Stimulated activated CD8-positive, alpha-beta memory T cell treated with anti-CD3 and anti-CD28 coated beads, Interleukin-2, amount 100 ng/mL, for 1 hour (primary cell): ENCODE measurements at places on chromosomes 1 and 21.

GRCh38 chr1:198649968-198650338 lies 11.1 kb downstream of the PTPRC start:
- no peak for DNase-seq

- DNase-seq: no peak
Measured at GRCh38 chr1:173503391-173503790, 26.3 kb downstream of the PRDX6 start.

DNA sequence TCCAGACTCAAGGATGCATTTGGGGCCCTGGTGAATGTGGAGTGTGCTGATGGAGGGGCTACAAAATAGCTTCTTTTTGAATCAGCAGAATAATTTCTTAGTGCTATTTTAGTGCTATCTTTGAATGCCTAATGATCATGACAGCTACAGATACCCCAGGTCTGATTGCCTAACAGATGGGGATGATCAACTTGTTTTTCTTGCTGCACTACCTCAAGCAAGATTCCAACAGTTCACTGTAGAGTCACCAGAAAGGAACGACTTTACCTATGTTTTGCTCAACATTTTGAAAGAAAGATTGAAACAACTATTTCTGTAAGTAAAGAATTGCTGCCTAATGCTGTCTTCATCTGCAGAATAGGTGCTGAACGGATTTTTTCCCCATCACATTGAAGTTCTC lies 42.6 kb upstream of the VAV3 start:
- DNase-seq: no peak

DNA sequence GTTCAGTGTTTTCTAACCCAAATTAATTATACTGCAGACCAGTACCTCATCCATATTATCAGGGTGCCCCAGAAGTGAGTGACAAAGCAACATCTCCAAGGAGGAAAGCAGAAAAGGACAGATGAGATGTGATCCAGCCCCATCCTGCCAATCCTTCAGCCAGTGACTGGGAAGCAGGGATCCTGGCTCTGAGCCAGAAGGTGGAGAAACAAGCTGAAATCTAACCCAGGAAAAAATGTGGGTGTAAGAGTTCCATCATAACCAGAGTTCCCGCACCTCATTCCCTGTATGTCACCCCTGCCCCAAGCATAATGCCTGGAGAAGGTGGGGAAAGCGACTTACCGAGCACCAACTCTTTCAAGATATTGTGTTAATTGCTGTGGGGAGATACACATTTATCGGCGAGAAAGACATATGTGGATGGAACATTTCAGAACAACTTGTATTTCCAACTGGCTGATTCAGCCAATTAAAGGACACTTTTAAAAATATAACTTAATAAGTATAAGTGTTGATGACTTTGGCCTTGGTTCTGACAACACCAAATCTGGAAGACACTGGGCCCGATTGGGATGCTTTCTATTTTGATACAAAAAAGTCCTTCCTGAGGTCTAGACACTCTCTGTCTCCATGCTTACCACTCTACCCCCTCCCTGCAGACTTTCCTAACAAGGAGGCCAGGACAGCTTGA lies 14.9 kb downstream of the PLEKHA6 start:
- no peak for DNase-seq

DNA sequence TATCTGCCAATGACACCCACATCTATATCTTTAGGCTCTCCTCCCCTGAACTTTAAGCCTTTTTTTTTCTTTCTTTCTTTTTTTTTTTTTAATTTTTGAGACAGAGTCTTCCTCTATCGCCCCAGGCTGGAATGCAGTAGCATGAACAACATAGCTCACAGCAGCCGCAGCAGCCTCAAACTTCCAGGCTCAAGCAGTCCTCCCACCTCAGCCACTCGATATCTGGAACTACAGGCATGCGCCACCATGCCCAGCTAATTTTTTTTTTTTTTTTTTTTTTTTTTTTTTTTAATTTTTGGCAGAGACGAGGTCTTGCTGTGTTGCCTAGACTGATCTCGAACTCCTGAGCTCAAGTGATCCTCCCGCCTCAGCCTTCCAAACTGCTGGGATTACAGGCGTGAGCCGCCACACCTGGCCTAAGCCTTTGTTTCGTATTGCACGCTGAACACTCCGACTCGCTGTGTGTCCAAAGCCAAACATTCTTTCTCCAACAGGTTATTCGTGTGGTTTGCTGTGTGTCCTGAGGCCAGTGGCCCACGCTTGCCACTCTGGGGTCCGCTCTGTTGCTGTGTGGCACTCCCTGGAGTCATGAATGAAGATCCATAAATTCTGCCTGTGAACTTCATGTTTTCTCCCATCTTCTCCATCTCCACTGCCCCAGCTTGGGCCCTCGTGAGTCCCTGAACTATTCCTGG lies 119.4 kb downstream of the CAMTA1 start:
- no peak for DNase-seq

GRCh38 chr1:201584471-201585092 lies 45.7 kb downstream of the NAV1 start:
- no peak for DNase-seq

DNA sequence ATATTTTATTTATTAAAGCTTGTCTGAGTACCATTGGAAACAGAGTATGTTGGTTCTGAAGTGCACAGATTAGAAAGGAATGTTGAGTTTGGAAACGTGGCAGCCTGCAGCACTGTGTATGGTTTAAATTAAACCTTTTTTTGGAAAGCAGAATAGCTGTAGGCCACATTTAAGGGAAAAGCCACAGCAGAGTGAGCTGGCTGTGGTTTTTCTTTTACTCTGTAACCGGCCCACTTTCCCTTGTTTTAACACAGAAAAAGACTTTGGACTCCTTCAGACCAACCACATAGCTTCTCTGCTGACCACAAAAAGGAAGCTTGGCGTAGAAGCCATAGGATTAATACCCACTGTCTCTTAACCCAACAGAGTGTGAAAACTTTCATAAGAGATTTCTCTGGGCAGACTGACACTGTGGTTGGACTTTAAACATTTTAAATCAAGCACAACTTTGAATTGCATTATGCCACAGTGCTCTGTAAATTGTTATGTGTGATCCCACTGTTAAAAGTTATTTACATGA lies 75.2 kb downstream of the NFIA start:
- no peak for DNase-seq

GRCh38 chr1:204941421-204942338 lies 71.0 kb downstream of the NFASC start:
- peak; percentile 3 for DNase-seq

GRCh38 chr1:180909005-180909414 lies 3.7 kb upstream of the KIAA1614 start:
- DNase-seq: no peak

- no peak for DNase-seq
Measured at GRCh38 chr21:31844206-31844605, 28.6 kb upstream of the HUNK start.

GRCh38 chr1:93839307-93839706 lies 39.7 kb downstream of the DNTTIP2 start:
- DNase-seq: no peak

- no peak for DNase-seq
Measured at GRCh38 chr1:160171980-160172379, 18.4 kb upstream of the CASQ1 start.

DNA sequence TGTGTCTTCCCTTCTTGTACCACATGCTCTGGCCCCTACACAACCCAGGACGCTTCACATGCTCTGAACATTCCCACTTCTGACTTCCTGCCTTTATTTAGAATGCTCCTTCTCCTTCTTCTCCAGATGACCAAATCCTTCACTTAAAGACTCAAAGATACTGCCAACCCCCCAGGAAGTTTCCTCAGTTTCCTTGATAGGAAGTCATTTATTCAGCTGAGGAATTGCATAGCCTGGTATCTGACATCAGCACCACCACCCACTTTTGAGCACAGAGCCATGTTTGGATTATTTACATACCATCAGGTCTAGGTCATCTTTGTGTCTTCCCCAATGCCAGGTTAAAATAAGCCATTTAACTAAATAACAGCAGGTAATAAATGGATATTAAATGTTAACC lies 42.4 kb downstream of the GFI1 start:
- DNase-seq: no peak

DNA sequence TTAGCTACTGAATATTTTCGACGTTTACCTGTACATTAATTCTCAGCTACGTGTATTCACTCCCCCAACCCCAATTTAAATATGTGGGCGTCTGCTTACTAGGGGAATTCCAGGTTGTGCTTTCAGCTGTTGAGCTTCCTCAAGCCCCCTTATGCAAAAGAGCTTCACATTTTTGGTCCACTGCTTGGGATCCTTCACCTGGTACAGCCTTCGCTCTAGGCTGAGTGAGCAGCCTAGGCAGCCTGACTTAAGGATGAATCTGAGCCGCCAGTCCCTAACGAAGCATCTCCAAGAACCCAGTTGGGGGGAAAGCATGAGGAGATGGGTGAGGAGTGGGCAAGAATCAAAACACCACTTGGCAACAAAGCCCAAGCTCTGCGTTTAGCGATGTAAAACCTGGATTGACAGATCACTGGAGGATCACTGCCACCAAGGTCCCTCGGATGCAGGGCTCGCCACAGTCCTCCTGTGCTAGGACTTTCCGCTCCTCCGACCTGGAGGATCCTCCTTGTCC lies 674 bp downstream of the BCL10 start:
- DNase-seq: no peak

GRCh38 chr1:174912264-174912663 lies 87.5 kb upstream of the CACYBP start:
- no peak for DNase-seq

GRCh38 chr1:25697435-25698217 lies 81.0 kb downstream of the MAN1C1 start:
- DNase-seq: no peak

DNA sequence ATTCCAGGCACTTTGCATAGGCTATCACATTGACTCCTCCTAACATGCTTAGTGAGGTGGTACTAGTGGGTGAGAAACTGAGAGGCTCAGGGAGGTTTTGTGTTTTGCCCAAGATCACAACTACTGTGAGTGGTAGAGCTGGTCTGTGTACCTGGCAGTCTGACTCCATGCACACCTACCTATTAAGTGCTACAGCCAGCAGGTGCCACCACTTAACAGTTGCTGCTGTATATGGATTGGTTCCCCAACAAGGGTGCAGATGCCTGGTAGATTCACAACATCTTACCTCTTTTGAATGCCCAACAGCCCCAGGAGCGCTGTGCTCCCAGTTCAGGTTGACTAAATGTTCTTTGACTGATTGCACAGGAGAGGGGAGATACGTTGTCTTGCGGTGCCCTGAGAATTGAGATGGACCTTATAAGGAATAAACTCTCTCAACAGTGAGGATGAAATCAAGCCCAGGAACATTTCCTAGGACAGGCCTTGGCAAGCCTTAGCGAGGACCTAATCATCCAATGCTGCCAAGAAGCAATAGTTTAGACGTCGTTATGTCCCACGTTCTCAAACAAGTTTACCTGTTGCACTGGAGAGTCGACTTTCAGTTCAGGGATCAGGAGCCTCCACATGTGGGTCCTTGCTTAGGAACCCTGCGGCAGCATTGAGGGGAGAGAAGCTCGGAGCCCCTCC lies 78.9 kb upstream of the F3 start:
- DNase-seq: no peak

DNA sequence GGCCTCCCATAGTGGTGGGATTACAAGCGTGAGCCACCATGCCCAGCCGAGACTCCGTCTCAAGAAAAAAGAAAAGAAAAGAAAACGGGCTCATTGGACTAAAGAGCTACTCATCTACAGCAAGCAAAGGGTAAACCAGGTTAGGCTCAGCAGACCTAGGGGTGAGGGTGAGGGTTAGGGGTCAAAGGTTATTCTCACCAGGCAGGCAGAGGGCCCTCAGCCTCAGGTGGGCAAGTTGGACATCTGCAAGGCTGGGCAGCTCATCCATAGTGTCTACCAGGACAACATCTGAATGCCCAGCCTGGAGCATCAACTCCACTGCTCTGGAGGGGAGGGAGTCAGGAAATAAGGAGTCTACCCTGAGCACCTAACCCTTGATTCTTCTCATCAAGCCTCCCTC lies 3.5 kb downstream of the MTMR11 start:
- DNase-seq: no peak
